ENCODE measurements at places on chromosomes 4 and X. TPM values are rescaled to one million over a fixed set of nuclear protein-coding genes. Genes with fewer than 3 reads are reported as not detected.

TEX11 gene
- not detected for total RNA-seq

RAB9B gene
- total RNA-seq, result 46.6 TPM

IL15 gene
- total RNA-seq, result 1.6 TPM

APLN gene
- total RNA-seq, result 4.4 TPM

ARMCX4 gene
- total RNA-seq, result 16.6 TPM

FAM47B gene
- not detected for total RNA-seq

ZNF630 gene
- 5.3 TPM for total RNA-seq
